Hypothalamus (tissue), 51 donors: ENCODE measurements at places on chromosomes 11 and 22.

GRCh38 chr11:75400146-75400865, 988 bp downstream of the RPS3 start:
- DNase-seq, result no peak

DNA sequence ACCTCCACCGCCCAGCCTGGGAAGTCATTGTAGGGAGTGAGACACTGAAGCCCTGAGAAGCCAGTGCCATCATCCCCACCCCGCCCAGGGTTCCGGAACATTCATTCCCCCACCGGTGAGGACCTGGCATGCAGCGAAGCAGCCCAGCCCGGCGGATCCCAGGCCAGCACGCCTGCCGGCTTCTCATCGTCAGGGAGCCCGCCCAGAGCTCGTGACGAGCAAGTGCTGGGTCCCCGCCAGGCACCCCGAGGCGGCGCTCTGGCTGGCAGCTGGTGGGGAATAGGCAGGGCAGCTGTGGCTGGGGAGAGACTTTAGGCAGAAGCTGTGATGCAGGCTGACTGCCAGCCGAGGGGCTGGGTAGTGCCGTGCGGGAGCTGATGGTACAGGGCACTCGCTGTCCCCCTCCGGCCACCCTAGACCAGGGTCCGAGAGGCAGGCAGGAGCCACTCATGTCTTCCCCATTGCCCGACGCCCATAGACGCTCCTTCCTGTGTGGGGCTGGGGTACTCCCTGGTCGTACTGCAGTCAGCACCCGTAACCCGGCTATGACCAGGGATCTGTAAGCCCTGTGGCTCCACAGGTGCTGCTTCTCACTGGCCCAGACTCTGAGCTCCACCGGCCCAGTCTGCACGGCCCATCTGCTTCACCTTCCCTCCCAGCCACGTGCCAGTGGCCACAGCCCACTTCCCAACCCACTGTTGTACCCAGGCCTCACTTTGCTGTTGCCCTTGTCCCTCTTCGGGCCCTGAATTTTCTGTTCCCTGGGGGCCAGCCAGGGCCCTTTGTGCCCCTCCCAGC, 24.5 kb upstream of the CABP7 start:
- peak; percentile 64 for DNase-seq

GRCh38 chr11:72782081-72782920, 11.5 kb downstream of the STARD10 start:
- DNase-seq, result no peak

DNA sequence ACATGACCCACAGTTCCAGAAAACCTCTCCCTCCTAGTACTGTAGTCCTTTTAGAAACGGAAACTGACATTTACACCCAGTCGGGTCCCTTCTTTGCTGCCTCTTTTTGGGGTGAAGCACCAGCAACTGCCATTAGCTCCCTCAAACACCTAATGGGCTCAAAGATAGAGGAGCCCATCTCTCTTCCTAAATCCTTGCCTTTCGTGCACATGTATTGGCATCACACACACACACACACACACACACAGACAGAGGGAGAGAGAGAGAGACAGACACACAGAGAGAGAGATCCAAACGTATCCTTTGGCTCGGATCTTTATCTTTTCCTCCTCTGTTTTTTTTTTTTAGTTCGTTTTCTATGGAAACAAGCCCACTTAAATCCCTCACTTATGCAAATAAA, 716 bp downstream of the GRM5 start:
- peak; percentile 1 for DNase-seq

GRCh38 chr11:119709638-119710346, 19.2 kb downstream of the NECTIN1 start:
- no peak for DNase-seq

DNA sequence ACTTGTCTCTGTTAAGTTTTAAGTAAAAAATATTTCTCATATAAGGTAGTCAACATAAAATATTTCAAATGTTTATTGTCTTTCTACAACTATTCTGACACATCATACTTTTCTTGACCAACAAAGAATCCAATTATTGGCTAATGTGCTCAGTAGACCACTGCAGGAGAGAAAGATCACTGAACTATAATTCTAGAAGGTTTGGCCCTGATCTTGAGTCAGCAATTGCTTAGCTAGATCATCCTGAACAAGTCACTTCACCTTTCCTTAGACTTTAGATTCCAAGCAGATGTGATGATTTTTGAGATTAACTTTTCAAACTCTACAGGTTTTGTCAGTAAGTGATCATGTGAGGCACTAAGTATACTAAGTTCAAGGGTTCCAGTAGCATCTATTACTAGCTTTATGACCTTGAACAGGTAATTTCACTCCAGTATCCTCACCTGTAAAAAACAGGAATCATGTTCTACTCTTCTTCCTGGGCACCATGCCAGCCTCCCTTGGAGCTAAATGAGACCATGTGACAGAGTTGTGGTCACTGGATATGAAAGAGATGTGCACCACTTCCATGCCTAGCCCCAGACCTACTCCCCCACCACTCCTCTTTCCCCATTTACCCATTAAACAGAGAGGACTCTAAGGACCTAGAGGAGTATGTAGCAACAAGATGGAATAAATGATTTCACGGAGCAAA, 17.3 kb downstream of the PGM2L1 start:
- DNase-seq, result no peak

DNA sequence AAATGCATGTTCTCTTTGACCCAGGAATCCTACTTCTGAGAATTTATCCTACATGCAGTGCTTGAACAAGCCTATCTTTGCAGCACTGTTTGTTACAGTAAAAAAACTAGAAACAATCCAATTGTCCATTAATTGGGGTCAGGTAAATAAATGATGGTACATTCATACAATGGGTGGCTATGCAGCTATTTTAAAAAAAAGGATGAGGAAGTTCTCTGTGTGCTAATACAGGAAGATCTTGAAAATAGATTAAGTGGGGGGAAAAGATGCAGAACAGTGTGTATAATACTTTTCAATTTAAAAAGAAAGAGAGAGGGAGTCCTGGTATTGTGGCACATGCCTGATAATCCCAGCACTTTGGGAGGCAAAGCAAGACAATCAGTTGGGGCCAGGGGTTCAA, 9.5 kb upstream of the CREB3L1 start:
- no peak for DNase-seq

GRCh38 chr11:112794331-112794846, 166.8 kb upstream of the NCAM1 start:
- no peak for DNase-seq

DNA sequence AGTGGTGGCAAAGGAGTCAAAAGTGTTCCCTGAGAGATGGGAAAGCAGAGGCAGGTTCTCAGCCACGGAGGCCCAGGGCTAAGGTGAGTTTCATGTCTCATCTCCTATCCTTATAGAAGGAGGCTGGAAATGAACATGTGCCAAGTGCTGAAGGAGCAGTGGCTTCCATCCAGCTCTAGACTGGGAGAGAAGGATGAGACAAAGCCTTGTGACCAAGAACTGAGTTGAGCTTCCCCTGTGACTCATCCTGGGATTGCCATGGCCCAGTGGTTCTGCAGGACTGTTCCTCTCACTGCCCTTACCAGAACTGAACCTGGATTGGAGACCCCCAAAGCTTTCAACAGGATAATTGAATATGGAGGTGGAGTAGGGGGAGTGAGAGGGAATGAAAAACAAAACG, 16.7 kb upstream of the OR9Q1 start:
- no peak for DNase-seq

DNA sequence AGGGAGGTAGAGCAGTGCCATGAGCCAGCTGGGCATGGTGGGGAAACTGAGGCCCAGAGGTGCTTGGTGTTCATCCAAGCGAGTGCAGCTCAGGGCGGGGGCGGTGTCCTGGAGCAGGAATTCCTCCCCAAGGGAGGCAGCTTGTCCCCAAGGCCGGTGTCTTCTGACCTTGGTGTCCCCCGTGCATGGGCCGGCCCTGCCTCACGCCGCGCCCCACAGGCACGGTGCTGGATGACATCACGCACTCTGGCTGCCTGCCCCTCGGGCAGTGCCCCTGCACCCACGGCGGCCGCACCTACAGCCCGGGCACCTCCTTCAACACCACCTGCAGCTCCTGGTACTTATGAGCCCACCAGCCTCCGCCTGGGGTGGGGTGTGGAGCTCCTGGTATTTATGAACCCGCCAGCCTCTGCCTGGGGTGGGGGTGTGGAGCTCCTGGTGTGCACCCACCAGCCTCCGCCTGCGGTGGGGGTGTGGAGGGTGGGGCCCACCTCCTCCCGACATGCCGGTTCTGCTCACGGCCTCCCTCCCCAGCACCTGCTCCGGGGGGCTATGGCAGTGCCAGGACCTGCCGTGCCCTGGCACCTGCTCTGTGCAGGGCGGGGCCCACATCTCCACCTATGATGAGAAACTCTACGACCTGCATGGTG, 6.7 kb downstream of the MUC5B start:
- DNase-seq, result no peak

- DNase-seq, result no peak
These were observed 49.6 kb downstream of the KIF18A start for GRCh38 chr11:28058333-28058732.

GRCh38 chr11:112519751-112520150, 259.1 kb upstream of the PLET1 start:
- no peak for DNase-seq

DNA sequence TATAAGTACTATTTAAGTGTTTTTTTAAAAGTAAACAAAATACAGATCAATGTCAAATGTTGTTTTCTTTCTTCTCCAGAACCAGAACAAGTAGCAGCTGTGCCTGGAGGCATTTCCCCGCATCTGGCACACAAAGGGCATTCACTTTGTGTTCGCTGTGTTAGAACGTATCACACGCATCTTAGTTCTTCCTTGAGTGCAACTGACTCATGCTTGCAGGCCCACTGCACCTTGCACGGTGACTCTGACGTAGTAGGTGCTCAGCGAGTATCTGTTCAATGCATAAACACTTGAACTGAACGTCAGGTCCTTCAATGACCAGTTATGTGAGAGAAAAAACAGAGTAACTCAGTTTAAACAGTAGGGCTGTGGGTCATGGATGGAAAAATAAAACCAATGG, 3.5 kb downstream of the IFT27 start:
- DNase-seq, result no peak

DNA sequence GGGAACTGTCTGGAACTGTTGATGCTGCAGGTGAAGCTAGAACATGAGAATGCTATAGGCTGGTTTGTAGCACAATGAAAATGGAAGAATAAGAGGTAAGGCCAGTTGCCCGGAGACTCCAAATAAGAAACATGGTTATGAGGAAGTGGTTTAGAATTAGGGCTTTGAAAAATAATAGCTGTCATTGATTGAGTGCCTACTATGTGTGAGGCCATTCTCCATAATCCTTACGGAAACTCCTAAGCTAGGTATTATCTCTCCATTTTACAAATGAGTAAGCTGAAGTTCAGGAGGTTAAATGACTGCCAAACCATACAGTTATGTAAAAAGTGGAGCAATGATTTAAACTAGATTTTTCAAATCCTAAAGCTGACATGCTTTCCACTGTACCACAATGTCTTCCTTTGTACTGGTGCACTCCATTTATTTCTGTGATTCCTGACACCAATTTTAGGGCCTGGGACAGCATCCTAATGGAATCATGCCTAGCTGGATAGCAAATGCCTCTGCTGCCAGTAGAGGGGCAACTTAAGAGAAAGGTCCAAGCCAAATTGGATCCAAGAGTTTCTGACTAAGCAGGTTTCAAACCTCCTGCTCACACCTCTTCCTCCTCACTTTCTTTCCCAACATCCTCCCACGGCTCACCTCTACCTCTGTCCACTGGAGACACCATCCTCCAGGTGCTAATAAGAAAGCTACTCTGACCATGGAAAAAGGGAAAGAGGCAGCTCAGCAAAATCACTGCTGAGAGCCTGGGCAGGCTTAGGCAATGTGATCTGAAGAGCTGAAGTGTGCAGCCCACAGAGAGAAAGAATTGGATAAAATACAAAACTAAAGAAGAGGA, 46.9 kb upstream of the PICALM start:
- no peak for DNase-seq

DNA sequence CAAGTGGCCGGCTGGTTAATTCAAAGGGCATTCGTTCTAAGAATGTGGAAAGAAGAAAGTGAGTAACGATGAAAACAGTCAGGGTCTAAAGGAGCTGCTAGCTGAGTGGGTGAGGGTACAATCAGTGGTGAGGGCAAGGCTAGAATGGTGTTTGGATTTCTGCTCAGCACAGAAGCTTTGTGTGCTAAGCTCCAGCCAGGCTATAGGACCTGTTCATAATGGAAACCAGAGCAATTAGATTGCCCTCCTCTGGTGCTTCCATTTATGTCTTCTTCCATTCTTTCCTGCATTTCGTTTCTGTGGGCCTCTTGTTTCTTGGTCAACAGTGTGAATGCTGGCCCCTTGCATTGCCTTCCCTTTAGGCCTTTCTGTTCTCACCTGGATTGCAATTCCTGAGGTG, 572.9 kb upstream of the CHORDC1 start:
- DNase-seq, result no peak

GRCh38 chr11:115201111-115201792, 303.0 kb downstream of the CADM1 start:
- no peak for DNase-seq

DNA sequence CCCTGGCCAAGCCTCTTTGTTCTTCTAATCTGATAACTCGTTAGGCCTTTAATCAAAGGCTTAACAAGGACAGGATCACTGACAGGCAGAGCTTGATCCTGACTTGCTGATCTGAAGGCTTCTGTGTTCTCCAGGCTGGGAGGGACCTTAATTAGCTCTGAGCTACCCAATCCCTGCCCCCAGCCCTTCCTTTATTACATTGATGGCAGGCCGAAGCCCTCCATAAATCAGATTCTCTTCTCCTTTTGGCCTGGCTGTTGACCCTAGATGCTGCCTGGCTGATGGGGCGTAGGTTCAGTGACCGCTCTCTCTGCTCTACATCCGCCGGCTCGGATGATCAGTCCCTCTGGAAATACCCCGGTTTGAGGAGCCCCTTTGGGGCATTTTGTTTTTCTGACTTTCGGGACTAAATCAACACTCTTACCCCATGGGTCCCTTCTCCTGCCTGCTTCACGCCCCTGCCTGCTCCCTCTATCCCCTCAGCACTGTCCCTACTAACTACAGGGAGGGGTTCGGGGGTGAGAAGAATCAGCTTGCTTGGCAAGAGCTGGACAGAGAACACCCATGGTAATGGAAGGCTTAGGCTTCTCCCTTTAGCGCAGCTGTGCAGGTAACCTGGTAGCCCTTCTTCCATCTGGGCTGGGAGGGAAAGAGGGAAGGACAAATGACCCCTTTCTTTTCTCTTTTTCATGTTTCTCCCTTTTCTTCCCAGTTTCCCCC, 10.0 kb upstream of the RRM1 start:
- no peak for DNase-seq

GRCh38 chr11:109506115-109506514, 84.1 kb downstream of the C11orf87 start:
- no peak for DNase-seq

- DNase-seq, result no peak
These were observed 2.0 kb downstream of the SLC6A5 start for GRCh38 chr11:20601221-20601914.
